ENCODE measurements at places on chromosomes 2 and 18. TPM values are rescaled to one million over a fixed set of nuclear protein-coding genes. Genes with fewer than 3 reads are reported as not detected.

DSG4 gene
- polyA plus RNA-seq, result not detected

ALKAL2 gene
- polyA plus RNA-seq, result 4.6 TPM

MEP1B gene
- not detected for polyA plus RNA-seq

C1QL2 gene
- polyA plus RNA-seq, result 1.3 TPM

ASB18 gene
- polyA plus RNA-seq, result not detected

CD8B2 gene
- polyA plus RNA-seq, result 0.02 TPM

DCDC2C gene
- polyA plus RNA-seq, result 0.91 TPM
